ENCODE measurements at places on chromosomes 1 and 21.

DNA sequence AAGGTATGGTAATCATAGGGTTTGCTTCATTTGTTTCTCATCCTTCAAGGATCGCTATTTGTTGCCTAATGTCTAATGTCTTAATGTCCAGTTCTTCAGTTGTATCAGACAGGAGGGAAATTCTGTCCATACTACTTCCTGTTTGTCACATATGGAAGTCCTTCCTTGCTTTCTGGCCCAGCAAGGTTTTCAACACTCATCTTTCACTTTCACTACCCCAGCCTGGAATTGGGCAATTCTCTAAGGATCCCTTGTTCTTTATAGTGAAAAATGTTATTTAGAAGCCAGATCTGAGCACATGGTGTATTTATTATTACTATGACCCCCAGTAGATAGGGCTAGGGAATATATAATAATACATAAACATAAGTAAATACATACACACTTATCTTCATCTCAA, 50.6 kb upstream of the SLC35A3 start:
- no peak for DNase-seq

- no peak for DNase-seq
These were observed 10.7 kb downstream of the WNT3A start for GRCh38 chr1:228017356-228018124.

DNA sequence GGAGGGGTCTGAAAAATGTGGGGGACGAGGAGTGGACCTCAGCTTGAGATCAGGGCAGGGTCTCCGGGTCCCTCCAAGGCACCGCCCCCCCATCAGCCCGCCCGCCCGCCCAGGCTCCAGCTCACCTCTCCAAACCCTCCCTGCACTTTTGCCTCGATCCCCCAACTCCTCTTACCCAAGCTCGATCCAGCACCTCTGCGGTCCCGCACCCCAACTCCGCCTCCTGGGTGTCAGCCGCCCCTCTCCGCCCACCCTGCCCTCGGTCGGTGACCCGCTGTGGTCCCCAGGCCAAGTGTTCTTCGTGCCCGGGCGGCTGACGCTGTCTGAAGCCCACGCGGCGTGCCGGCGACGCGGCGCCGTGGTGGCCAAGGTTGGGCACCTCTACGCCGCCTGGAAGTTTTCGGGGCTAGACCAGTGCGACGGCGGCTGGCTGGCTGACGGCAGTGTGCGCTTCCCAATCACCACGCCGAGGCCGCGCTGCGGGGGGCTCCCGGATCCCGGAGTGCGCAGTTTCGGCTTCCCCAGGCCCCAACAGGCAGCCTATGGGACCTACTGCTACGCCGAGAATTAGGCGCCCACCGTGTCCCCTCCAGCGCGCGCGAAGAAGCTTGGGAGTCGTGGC, 5.7 kb downstream of the HAPLN2 start:
- DNase-seq = no peak

DNA sequence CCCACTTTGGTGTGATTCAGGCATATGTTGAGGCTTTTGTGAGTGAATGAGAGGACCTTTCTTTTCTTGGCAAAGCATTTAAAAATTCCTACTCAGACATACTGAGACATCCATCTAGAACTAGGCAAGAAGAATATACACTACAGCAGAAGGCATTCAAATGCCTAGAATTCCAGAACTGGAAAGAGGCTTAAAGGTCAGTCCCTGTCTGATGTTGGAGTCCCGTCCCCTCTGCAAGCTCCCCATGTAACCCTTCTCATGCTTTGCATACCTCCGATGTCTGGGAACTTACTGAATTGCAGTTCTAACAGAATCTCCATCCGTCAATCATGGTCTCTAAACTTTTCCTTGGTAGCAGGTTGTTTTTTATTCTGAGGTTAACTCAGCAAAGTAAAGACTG, 152.9 kb downstream of the ATP6V1G3 start:
- no peak for DNase-seq

GRCh38 chr1:232509570-232509969, 120.4 kb downstream of the SIPA1L2 start:
- DNase-seq = no peak

DNA sequence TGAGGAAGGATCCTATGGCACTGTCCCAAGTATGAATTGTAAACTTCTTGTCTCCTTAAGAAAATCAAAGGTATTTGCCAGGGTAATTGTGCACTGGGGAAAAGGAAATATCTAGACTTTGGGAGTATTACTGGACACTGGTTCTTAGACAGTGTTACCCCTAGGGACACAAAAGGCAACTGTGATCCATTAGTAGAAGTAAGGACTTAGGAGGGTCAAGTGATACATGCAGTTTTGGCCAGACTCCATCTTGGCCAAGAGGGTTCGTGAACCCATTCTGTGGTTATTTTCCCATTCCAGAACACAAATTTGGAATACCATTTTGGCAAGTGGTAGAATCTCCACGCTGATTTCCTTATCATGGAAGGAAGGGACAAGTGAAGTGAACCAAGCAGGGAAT, 98.1 kb downstream of the TM2D1 start:
- no peak for DNase-seq

- no peak for DNase-seq
These were observed 28.8 kb upstream of the FMO1 start for GRCh38 chr1:171219346-171220080.

- DNase-seq = no peak
These were observed 28.6 kb downstream of the PUM1 start for GRCh38 chr1:31036749-31037500.

GRCh38 chr21:41715649-41716281, 51.1 kb downstream of the RIPK4 start:
- DNase-seq = no peak

DNA sequence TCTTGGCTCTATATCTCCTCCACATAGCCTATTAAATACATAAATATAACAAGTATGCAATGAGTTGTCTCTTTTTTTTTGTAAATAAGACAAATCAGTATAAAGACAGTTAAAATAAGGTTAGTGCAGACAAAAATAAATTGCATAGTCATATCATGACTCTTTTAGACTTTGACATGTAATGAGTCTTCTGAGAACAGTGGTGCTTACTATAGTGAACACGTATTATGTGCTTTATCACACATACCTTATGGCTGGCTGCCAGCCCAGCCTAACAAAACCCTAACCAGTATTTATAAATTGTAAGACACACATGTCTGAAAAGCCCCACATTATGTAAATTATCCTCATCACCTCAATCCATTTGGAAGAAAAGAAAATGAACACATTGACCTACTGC, 29.1 kb upstream of the F13B start:
- DNase-seq = no peak

- DNase-seq = no peak
These were observed 126.0 kb upstream of the HMCN1 start for GRCh38 chr1:185608177-185608576.

- DNase-seq = no peak
These were observed 14.7 kb downstream of the HYI start for GRCh38 chr1:43438953-43439581.

DNA sequence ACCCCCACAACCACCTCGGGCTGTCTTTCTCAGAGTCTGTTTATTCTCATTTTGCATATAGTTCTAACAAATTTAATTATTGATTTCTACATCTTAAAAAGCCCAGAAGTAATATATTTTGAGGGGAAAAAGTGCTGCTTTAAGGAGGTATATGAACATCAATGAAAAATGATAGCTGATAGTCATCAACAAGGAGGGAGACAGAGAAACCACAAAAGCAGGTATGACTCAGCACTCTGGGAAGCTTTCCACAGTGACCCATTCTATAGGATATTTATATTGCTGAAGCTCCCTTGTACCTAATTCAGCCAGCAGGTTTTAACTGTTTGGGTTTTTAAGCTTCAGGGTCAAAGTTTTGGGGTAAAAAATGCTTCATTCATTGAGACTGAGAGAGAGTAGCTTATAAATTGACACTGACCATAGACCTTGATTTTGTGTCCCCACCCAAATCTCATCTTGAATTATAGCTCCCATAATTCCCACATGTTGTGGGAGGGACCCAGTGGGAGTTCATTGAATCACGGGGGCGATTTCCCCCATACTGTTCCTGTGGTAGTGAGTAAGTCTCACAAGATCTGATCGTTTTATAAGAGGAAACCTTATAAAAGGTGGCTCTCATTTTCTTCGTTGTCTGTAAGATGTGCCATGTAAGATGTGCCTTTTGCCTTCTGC, 27.4 kb downstream of the VANGL1 start:
- no peak for DNase-seq

DNA sequence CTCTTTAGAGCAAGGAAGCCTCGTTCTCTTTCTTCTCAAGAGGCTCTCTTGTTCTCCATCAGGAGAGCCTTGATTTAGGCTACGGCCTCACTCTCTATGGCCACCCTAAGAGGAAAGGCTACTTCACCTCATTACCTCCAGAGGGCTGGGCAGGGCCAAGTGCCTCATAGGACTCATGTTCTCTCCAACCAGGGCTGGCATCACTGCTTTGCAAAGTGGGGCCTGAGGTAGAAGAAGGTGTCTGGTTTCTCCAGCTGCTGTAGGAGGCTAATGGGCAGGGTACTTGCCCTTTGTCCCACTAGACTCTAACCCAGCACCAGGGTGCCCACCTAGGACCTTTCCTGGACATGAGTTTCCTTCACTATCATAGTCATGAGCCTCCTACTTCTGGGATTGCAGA, 2.1 kb upstream of the ATXN7L2 start:
- DNase-seq = no peak

DNA sequence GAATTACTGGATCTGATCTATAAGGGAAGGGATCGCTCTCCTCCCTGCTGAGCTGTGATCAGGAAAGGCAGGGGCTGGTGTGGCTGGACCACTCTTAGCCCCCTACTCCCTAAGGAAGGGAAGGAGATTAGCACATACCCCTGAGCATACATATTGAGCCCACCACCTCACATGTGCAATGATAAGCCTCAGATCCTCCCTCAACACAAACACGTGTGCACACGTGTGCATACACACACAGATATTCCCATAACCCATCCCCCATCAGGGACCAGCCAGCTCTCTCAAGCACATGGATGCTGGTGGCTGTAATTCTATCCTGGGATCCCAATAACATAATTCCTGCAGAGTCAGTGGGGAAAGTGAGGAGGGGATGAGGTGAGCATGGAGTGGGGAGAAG, 21.2 kb downstream of the SYT2 start:
- no peak for DNase-seq

GRCh38 chr1:242017580-242018233, 18.8 kb upstream of the MAP1LC3C start:
- no peak for DNase-seq

DNA sequence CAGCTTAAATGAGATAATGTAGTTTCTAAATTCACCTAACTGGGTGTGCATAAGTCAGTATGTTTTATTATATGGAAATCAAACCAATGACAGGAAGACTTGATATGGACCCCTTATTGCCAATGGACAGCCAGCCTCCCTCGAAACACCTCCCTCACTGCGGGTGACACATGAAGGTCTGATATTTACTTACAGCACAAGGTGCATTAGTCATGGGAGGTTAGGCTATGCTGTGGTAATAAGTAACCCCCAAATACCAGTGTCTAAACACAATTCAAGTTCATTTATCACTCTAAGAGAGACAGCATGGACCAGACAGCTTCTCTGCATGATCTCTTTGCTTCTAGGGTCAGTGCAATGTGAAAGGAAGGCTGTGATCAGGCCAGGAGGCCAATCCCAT, 126.0 kb upstream of the KCNJ6 start:
- DNase-seq = no peak

DNA sequence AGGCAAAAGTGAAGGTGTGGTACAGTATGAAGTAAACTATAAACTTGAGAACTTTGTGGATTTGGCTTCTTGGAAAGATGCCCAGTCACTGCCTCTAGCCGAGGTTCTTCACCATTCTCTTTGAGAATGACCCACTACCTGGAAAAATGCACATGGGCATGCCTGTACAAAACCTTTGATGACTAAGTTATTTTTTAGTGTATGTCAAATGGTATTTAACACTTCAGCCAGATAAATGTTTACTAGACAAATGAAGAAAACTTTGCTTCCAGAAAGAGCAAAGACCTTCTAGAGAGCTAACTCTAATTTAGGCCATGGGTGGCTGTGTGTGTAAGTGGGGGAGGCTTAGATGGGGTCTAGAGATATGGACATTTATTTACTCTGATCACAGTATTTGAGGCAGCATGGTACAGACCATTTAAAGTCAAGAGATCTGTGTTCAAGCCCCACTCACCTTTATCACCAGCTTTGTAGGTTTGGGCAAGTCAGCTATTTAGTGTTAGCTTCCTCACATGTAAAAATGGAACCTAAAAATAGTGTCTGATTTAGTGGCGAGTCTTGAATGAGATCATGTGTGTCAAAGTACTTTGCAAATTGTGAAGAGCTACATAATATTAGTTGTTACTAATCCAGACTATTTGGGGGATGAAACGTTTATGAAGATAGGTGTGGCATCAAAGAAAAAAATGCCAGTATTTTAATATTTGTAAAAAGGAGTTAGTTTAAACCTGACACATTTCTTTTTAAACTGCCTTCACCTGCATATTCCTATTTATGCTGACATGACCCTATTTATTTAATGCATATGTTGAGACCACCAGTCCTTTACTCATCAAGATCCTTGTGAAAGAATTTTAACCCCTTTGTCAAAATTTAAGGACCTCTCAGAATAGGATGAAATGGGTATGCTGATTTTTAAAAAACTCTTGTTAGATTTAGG, 20.2 kb downstream of the NFYC start:
- DNase-seq = no peak

GRCh38 chr1:212182579-212182978, 102.6 kb upstream of the PPP2R5A start:
- no peak for DNase-seq

DNA sequence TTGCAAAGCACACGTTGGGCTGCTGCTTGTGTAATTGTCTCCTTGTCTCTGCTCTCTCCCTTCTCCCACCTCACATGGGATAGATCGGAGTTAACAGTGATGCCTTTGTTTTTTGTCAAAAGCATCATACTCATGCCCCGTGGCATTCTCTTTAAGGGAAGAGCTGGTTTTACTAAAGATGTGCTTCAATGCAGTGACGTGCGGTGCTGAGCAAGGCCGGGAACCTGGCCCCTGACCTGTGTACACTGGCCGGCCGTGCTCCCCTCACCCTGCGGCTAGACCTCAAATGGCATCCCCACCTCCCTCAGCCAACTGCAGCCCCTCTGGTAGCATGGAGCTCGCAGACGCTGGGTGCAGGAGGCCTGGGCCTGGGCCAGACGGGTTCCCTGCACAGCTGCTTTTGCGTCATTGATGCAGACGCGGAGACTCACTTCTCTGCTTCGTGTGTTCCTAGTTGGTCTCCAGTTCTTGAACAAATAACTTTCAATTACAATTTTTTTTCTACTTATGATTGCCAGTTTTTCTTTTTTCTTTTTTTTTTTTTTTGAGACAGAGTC, 19.9 kb downstream of the AGPAT3 start:
- DNase-seq = no peak

- DNase-seq = no peak
These were observed 1.2 kb upstream of the LHX4 start for GRCh38 chr1:180228648-180229482.

- no peak for DNase-seq
These were observed 339.0 kb downstream of the BRINP3 start for GRCh38 chr1:190138702-190139101.

Data from NCI-H1436 treated with DMSO at 0.1 percent for 48 hours (cell line).